ENCODE measurements at places on chromosomes 2 and 18.

GRCh38 chr18:79904357-79905147, 46.9 kb downstream of the SLC66A2 start:
- DNase-seq = no peak

DNA sequence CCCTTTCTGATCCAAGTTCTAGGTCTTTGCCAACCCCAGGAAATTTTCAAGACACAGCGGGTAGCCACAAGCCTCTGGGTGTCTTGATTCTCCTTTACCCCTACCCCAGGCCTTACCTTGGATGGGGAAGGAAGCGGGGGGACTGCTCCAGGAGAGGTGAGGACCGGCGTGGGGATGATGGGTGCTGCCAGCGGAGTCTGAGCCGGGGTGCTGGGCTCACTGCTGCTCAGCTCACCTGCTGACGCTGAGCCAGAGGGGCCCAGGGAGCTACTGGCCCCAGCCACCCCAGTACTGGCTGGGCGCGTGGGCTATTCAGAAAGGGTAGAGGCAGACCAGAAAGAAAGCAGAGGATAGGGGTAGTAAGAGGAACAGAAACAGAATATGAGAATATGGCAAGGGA, 8.7 kb downstream of the DCTN1 start:
- DNase-seq = no peak

- peak; percentile 46 for DNase-seq
These were observed 56.6 kb downstream of the EPG5 start for GRCh38 chr18:45910405-45911023.

DNA sequence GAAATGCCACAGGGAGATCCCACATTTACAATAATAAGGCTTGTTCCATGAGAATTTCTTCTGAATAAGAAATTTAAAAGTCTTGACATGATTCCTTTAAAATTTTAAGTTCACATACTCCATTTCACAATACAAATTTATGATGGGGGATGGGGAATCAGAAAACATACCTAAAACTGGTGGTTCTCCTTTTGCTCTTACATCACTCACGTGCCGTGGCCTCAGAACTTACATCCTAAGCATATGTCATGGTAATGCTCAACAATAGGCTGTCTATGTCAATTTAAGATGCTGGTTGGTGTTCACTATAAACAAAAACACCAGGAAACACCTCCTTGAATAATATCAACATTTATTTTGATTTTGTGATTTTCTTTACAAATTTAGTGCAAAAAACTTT, 12.8 kb downstream of the UPP2 start:
- no peak for DNase-seq

DNA sequence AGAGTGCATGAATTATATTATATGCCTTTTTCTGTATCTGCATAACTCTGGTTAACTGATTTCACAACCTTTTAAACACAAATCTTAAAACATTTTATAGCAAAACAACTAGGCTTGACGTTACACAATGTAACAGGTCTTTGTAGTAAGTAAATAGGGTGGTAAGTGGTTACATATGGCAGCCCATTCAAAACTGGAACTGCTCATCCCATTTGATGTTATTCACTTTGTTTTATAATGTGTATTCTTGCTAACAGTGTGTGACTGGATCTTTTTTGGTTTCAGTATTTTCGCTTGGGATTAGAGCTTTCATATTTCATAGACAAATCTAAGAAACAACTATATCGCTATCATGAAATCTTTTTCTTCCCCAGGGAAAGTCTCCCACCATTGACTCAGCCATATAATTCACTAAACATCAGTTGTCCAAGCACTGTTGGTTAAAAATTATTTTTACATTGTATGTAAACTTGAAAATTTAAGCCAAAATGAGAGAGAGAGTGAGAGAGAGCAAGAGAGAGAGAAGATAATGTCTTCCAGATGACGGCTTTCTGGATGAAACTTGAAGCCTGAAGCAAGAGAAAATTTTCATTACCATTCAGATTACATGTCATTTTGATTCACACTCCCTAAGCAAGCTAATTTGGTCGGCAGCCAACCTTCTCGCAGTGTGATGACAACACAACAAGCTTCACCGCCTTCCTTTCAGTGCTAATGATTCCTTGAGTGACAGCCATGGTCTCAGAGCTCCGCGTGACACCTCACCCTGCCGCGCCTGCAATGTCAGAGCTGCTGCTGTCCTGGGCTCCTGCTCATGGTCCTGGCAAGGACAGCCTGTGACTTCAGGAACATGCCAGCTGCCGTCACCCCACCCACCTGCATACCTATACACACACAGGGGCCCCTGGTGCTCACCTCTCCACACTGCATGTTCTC, 946.9 kb upstream of the SOX11 start:
- no peak for DNase-seq

GRCh38 chr2:95384854-95385569, 17.5 kb upstream of the FAHD2A start:
- DNase-seq = no peak

- DNase-seq = no peak
These were observed 47.7 kb upstream of the SMAD2 start for GRCh38 chr18:47978141-47978540.

DNA sequence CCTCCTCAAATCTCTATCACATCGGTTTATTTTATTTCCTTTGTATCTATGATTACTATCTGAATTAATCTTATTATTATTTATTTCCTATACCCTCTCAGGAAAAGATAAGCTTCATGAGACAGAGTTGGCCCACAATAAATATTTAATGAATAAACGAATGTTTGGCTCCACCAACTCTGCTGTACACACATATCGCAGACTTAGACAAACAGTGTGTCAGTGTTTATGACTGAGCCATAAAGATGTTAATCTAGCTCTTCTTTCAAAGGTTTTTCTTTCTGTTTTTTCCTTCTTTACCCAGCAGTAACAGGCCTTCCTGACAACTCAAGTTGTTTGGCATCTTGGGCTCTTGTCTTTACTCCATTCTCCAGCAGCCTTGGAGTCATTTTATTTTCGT, 329.5 kb downstream of the CDH2 start:
- peak; percentile 2 for DNase-seq

DNA sequence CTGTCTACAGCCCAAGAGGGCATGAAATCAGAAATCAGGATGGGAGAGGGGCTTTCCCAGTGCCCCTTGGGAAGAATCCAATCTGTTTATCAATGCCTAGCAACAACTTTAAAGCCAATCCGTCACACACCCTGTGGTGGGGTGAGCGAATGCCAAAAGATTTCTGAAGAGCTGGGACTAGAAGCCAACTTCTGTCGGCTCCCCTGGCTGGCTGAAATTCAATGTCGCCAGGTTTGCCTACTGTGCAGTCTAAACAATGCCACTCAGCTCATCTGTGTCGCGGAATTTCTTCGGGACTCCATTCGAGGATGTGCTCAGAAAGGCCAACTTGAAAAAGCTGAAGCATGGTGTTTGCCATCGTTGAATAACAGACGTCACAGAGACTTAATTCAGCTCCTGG, 31.5 kb upstream of the NCKAP5 start:
- no peak for DNase-seq

DNA sequence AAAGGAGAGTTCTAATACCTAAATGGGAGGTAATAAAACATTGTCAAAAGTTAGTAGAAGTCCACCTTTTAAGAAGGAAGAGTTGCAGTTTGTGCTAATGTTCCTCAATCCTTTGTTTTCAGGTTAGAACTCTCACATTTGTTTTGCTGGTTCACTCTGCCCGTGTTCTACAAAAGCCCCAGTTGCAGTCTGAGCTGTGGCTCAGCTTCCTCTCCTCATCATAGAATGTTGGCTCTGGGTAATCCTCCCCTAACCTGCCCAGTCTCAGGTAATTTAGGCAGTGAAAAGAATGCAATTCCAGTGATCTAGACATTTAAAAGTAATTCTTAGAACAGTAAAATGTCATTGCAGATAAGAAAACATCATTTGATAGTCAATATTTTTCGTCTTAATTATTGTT, 1410.4 kb upstream of the ZEB2 start:
- DNase-seq = no peak

GRCh38 chr2:65395621-65396347, 36.6 kb downstream of the SPRED2 start:
- no peak for DNase-seq

Data from HuH-7.5 (cell line).